ENCODE measurements at places on chromosomes 6 and 20.

DNA sequence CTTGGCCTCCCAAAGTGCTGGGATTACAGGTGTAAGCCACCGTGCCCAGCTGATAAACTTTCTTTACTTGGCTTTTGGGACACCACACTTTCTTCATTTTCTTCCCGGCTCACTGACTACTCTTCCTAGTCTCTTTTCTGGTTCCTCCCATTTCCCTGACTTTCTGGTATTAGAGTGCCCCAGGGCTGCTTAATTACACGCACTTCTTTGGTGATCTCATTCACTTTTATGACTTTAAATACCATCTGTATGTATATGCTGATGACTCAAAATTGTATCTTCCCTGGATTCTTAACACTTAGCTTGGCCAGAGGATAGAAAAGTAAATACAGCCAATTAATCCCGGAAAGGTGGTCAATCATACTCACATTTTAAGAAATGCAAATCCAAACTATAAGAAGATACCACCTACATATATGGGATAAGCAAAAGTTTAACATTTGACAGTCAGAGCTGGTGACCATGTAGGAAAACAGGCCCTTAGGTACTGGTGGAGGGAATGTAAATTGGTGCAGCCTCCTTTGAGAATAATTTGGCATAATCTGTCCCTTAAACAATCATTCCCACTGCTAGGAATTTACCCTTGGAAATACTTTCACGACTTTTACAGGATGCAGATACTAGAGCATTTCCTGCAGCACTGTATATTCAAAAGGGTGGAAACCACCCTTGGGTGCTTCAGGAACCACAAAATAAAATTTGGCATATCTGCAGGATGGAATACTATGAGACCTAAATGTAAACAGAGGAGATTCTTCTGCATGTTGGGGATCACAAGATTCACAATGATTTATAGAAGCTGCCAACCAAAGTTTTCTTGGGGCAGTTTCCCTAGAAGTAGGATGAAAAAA is 9.4 kb upstream of the NANP start:
- no peak for DNase-seq

GRCh38 chr6:134910593-134910935 is 39.3 kb downstream of the ALDH8A1 start:
- DNase-seq, result no peak

- no peak for DNase-seq
Observed at GRCh38 chr6:71386215-71386614, 97.6 kb downstream of the OGFRL1 start.

GRCh38 chr20:63315731-63316491 is 22.9 kb downstream of the COL20A1 start:
- DNase-seq, result no peak

DNA sequence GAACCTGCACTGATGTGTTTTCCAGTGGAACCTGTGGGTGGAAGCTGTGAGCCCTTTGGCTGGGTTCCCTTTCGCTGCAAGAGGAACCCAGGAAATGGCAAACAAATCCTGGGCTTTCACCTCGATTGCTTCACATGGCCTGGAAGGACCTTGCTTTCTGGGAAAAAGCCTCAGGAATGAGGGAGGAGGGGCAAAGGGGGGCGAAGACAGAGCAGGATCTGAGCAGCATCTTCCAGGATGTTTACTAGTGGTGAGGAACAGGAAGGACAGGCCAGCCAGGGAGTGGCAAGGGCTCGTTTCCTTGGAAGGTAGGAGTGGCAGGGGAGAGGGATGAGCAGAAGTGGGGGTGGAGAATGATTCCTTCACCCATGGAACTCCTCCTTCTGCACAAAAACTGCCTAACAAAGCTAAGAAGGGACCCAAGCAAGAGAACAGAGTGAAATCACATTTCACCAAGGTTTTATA is 5.9 kb downstream of the SLC2A10 start:
- DNase-seq, result no peak

DNA sequence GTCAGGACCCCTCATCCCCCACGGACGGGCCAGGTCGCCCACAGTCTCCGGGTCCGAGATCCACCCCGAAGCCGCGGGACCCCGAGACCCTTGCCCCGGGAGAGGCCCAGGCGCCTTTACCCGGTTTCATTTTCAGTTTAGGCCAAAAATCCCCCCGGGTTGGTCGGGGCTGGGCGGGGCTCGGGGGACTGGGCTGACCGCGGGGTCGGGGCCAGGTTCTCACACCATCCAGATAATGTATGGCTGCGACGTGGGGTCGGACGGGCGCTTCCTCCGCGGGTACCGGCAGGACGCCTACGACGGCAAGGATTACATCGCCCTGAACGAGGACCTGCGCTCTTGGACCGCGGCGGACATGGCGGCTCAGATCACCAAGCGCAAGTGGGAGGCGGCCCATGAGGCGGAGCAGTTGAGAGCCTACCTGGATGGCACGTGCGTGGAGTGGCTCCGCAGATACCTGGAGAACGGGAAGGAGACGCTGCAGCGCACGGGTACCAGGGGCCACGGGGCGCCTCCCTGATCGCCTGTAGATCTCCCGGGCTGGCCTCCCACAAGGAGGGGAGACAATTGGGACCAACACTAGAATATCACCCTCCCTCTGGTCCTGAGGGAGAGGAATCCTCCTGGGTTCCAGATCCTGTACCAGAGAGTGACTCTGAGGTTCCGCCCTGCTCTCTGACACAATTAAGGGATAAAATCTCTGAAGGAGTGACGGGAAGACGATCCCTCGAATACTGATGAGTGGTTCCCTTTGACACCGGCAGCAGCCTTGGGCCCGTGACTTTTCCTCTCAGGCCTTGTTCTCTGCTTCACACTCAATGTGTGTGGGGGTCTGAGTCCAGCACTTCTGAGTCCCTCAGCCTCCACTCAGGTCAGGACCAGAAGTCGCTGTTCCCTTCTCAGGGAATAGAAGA is 978 bp downstream of the HLA-A start:
- DNase-seq, result peak; percentile 28

DNA sequence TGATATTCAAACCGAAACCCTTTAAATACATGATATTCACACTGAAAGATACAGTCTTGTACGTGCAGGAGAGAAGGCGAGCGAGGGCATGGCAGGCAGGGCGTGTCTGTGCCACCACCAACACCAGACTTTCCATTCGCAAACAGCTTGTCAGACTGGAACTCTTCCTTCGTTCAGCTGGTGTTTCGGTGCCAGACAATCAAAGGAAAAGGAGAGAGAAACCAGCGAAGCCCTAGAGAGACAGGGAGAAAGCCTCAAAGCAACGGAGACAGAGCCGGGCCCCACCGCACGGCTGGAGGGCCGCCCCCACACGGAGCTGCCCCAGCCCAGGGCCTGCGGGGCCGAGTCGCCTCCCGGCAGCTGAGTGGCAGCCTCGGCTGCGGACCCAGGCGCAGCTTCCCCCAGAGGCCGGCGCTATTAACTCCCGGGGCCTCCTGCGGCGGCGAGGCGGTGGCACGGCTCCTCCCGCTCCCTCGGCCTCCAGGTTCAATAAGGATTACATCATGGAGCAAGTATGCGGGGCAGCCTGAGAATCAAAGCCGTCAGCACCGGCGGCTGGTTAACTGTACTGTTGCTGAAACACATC is 32.1 kb upstream of the NR2E1 start:
- peak; percentile 89 for DNase-seq

GRCh38 chr20:3072530-3073250 is 1.3 kb downstream of the OXT start:
- no peak for DNase-seq

DNA sequence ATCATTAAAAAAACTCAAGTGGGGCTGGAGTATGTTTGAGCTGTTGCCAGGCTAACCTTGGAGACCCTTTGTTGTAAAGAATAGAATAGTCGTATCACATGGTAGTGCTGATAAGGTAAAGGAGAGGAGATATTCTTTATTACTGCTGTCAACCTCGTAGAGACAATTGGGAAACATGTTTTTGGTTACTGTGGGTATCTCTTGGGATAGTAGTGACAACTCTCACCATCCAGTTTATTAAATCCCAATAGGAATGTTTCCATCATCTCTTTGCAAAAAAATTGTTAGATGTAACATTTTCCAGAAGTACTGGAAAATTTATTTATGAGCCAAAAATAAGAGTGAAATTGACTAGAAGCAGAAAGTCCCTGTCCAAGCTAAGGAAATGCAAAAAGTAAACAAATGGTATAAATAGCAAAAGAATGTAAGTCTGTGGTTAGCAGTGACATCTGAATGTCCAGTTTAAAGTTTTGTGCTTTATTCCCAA is 829.3 kb upstream of the CITED2 start:
- DNase-seq, result peak; percentile 66

GRCh38 chr20:8094415-8094818 is 37.6 kb upstream of the PLCB1 start:
- peak; percentile 36 for DNase-seq

DNA sequence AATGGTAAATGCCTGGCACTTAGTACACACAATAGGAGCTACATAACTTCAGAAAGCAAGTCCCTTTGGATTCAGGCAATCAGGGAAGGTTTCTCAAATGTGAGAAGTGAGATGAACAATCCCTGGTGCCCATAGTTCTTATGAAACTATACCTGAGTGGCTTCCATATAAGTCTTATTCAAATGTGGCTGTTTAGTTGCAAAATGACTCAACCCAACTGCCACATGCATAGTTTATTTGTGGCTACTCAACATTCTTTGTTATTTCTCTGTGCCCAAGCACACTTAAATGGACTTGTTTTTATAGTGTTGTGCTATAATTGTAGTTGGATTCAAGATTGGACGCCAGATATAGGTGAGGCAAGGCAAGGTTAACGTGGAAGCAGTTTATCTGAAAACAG is 93.7 kb upstream of the ATXN1 start:
- no peak for DNase-seq

GRCh38 chr20:39778847-39779604 is 816.9 kb downstream of the DHX35 start:
- no peak for DNase-seq

- no peak for DNase-seq
Observed at GRCh38 chr6:131227158-131227543, 91.9 kb downstream of the AKAP7 start.

GRCh38 chr6:42041481-42042053 is 8.8 kb upstream of the TAF8 start:
- no peak for DNase-seq

GRCh38 chr6:168596344-168596743 is 155.4 kb downstream of the SMOC2 start:
- peak; percentile 17 for DNase-seq

DNA sequence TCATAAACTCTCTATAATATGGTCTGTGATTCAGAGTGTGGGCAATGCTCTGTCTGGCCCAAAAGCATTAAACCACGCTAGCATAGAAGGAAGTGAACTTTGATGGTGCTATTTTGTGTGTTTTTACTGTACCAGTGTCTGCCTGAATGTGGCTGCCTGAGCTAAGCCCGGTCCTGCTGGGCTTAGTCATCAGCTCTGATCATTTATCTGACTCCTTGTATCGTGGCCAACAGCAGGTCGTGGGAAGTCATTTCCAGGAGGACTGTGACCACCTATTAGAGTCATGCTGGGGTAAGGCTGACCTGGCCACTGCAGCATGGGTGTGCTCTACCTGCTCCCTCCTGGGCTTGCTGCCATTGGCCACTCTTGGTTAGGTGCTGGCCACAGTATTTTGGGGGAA is 239.1 kb upstream of the CEP162 start:
- no peak for DNase-seq

DNA sequence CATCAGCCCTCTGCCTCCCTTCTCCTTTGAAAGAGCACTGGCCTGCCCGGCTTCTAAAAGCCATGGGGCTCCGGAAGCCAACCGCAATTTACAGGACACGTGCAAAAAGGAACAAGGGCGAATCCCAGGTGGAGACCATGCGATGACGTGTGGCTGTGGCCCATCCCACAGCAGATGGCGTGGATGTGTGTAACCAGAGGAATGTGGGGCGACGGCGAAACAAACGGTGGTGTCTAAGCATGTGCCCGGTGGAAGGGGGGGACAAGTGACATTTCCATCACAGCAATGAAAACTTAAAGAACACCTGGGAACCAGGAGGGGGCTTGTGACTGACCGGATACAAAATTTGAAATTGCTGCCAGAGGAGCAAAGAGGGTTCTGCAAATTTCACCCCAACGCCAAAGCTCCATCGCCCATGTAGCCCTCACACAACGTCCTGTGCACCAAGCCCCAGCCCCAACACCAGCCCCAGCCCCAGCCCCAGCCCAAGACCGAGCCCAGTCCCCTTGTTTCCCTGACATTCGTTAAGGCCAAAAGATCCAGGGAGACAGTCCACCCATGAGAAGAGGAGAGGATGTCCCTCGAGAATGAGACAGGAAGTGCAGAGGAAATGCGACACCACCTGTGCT is 159.7 kb upstream of the ZNF337 start:
- DNase-seq, result no peak

- no peak for DNase-seq
Observed at GRCh38 chr6:137651591-137652335, 157.6 kb upstream of the OLIG3 start.
